ENCODE measurements at places on chromosomes 4 and X.

GRCh38 chr4:182339221-182339641 lies 96.0 kb downstream of the TENM3 start:
- no peak for DNase-seq

- peak; percentile 94 for DNase-seq
Measured at GRCh38 chr4:808860-809570, 16.9 kb downstream of the CPLX1 start.

GRCh38 chr4:153750197-153750817 lies 9.5 kb downstream of the RNF175 start:
- DNase-seq: no peak

DNA sequence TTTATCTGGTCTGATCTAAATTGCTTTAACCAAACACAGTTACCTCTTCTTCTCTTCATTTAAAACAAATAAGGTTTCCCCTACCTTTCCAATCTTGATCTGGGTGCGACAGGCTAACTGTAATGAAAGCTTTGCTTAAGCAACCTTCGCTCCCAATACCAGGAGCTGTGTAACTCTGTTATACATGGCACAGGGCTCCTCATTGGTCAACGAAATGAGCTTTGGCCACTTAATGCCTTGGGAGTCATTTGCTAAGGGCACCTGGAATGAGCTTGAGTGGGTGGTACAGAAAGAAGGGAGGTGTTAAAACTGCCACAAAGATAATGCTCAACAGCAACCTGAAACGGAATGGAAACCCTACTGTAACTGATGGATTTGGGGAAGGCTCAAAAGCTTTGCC lies 140.5 kb downstream of the CHRNA9 start:
- no peak for DNase-seq

GRCh38 chr4:141309874-141310273 lies 89.2 kb downstream of the ZNF330 start:
- DNase-seq: no peak

DNA sequence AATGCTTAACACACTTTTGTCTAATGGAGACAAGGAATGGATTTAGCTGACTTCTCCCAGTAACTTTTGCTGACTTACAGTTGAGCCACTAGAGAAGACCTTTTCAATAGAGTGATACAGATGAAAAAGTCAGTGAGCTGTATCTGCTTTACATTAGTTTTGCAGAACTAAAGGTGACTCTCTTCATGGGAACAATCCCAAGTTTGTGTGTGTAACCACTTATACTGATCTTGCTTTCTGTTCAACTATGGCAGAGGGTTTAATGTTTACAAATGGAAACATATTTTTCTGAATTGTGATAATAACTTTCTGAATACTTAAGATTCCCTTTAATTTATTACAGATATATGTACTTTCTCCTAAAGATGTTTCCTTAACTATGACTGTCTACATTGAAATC lies 182.6 kb upstream of the PUDP start:
- DNase-seq: no peak

- peak; percentile 80 for DNase-seq
Measured at GRCh38 chr4:24067367-24068193, 177.7 kb upstream of the PPARGC1A start.

DNA sequence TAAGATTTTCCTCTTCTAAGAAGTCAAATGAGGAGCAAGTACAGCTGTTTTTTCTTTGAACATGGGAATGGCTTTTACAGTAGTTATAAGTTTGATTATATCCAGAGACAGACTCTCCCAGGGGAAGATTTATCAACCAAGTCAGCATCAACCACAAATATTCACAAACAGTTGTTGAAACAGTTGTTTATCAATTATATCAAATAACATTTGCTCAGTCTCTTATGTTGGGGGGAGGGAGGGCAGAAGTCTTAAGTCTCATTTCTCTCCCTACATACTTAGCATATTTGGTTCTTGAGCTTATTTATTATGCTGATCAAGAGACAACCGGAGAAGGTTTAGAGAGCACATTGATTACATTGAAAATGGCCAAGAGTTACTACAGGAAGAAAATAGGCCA lies 110.1 kb downstream of the FBXO8 start:
- no peak for DNase-seq

DNA sequence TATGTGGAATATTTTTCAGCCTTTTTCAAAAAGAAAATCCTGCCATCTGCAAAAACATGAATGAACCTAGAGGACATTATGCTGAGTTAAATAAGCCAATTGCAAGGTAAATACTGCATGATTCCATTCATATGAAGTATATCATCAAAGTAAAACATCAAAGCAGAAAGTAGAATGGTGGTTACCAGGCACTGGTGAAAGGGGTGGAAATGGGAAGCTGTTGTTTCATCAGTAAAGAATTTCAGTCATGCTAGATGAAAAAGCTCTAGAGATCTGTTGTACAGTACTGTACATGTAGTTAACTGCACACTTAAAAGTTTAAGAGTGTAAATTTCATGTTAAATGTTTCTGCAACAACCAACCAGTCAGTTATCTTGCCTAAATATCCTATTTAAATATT lies 196.8 kb upstream of the ADGRL3 start:
- no peak for DNase-seq

DNA sequence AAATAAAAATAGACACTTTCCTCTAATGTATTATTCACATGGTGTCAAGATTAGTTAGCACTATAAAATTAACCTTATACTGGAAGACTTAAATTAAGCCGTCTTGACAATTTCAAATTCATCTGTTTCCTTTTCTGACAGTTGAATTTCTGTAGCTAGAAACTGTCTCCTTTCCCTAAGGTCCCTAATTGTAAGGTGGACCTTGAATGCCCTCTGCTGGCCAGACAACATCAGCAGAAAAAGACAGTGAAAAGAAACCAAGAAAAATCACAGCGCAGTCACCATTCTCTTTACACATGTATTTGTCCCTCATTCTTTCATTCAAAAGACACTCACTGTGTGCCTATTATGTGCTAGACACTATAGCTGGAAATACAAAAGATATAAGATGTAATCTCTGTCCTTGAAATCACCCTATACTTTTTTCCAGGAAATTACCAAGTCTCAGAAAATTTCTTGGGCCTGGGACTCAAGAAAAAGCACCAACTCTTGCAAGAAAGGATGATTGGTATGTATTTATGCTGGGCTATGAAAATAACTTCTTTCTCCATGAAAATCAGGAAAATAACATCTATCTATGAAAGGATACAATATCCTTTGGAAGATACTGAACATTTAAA lies 32.7 kb upstream of the AMBN start:
- DNase-seq: no peak
